ENCODE measurements at places on chromosomes 5 and 9. TPM values are rescaled to one million over a fixed set of nuclear protein-coding genes. Genes with fewer than 3 reads are reported as not detected.

BTNL8 gene
- 0.48 TPM for total RNA-seq

C8G gene
- not detected for total RNA-seq

PCDHGA6 gene
- total RNA-seq: 1.3 TPM

MAPK9 gene
- total RNA-seq: 43.7 TPM

OSMR gene
- 2.6 TPM for total RNA-seq

RNF130 gene
- total RNA-seq: 65.1 TPM

GRCh38 chr5:130801963-130802362 lies 363.1 kb downstream of the HINT1 start:
- H3K4me3 ChIP-seq: no peak overlapping the region
- no peak for DNase-seq
- no peaks in the 10 kb centered on the region for H3K4me1 ChIP-seq
- no peaks in the 10 kb centered on the region for H3K27me3 ChIP-seq
- H3K27ac ChIP-seq: no peak overlapping the region
- no peaks in the 10 kb centered on the region for H3K36me3 ChIP-seq

ZNF608 gene
- total RNA-seq: 40.8 TPM

DNA sequence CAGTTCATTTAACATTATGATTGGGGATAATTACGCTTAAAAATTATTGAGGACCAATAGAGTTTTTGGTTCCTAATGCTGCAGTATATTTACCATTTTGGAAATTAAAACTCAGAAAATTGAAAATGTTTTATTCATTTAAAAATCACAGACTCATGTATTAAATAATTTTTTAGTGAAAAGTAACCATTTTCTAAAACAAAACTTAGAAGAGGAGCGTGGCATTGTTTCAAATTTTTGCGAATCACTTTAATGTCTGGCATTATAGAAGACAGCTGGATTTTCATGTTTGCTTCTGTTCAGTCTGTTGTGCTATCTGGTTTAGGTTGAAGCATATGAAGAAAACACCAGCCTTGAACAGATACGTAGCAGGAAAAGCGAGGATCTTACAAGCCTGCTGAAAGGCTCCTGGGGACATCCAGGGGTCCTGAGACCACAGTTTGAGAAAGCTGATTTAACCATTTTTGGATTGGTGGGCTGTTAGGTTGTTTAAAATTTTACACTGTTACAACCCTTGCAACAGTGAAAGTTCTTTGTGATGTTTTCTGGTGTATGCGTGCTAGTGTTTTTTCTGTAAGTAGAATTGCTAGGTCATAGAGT lies 1.6 kb downstream of the ZFYVE16 start:
- no peak overlapping the region for H3K27ac ChIP-seq
- H3K27me3 ChIP-seq: no peaks in the 10 kb centered on the region
- DNase-seq: no peak

NOL6 gene
- total RNA-seq: 55.0 TPM

DNA sequence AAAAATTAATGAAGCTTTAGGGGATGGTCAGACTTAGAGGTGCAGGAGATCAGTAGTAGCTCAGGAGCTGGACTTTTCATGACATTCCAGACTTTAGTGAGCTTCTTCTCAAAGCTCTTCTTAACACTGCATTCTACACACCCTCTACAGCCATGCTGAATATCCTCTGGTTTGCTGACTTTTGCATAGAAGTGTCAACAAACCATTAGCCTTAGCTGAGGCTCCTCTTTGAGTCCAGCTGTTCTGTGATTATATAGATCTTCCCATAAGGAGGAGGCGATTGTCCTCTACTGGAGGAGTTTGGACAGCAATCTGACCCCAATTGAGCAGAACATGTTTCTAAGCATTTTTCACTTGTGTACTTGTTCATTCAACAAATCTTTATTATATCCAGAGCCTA lies 75.0 kb upstream of the RUSC2 start:
- no peak overlapping the region for H3K27ac ChIP-seq
- no peak for DNase-seq
- H3K27me3 ChIP-seq: no peaks in the 10 kb centered on the region
- H3K4me1 ChIP-seq: peaks cover 3% of the 10 kb centered on the region

STKLD1 gene
- total RNA-seq: not detected

GRCh38 chr9:94861589-94862272 lies 135.2 kb downstream of the AOPEP start:
- no peaks in the 10 kb centered on the region for H3K4me1 ChIP-seq
- H3K36me3 ChIP-seq: no peaks in the 10 kb centered on the region
- no peaks in the 10 kb centered on the region for H3K27me3 ChIP-seq
- H3K27ac ChIP-seq: no peak overlapping the region
- peak; percentile 16 for DNase-seq

DNA sequence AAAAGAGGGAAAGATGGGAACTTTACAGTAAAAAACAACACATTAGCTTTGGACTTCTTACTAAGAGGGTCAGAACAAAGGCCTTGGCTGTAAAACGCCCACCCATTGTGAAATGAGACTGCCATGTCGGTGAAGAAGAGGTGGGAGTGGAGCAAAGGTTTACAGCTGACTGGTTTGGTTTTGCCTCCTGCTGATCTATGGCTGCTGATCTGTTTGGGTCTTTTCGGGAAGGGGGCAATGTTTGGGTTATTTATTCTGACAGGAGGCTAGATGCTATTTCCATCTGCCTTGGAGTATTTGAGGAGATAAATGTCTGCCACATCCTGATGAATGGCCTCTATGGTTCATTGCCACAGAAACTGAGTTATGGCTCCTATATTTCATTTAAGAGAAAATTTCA lies 408.7 kb downstream of the TLE4 start:
- H3K27me3 ChIP-seq: no peaks in the 10 kb centered on the region
- no peaks in the 10 kb centered on the region for H3K36me3 ChIP-seq
- no peak for DNase-seq
- no peak overlapping the region for H3K27ac ChIP-seq

DNA sequence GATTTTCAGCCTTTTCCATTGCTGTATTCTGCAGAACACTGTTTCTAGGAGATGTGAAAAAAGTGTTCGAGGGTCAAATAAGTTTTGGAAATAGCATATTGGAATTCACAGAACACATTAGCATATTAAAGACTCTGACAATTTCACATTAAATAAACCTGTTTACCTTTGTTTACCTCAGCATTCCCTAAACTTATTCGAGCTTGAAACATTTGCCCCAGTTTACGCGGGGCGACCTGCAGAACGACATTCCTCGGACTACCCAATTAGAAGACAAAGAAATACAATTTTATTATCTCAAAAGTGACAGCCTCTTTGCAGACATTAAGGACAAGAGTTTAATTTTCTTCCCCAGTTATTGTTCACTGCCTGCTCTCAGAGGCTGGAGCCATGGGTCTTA lies 110.3 kb upstream of the NFIB start:
- H3K4me1 ChIP-seq: peaks cover 16% of the 10 kb centered on the region
- H3K36me3 ChIP-seq: no peaks in the 10 kb centered on the region
- no peak overlapping the region for H3K27ac ChIP-seq
- no peaks in the 10 kb centered on the region for H3K27me3 ChIP-seq
- peak overlapping the region; percentile 9 for H3K4me3 ChIP-seq

IL9 gene
- not detected for total RNA-seq

PTCD2 gene
- 12.6 TPM for total RNA-seq

SV2C gene
- total RNA-seq: 0.24 TPM

GRCh38 chr5:74254257-74254656 lies 386.3 kb downstream of the ENC1 start:
- peaks cover 4% of the 10 kb centered on the region for H3K4me1 ChIP-seq
- no peak overlapping the region for H3K4me3 ChIP-seq
- no peaks in the 10 kb centered on the region for H3K36me3 ChIP-seq
- no peak overlapping the region for H3K27ac ChIP-seq
- no peaks in the 10 kb centered on the region for H3K27me3 ChIP-seq
- no peak for DNase-seq

DNA sequence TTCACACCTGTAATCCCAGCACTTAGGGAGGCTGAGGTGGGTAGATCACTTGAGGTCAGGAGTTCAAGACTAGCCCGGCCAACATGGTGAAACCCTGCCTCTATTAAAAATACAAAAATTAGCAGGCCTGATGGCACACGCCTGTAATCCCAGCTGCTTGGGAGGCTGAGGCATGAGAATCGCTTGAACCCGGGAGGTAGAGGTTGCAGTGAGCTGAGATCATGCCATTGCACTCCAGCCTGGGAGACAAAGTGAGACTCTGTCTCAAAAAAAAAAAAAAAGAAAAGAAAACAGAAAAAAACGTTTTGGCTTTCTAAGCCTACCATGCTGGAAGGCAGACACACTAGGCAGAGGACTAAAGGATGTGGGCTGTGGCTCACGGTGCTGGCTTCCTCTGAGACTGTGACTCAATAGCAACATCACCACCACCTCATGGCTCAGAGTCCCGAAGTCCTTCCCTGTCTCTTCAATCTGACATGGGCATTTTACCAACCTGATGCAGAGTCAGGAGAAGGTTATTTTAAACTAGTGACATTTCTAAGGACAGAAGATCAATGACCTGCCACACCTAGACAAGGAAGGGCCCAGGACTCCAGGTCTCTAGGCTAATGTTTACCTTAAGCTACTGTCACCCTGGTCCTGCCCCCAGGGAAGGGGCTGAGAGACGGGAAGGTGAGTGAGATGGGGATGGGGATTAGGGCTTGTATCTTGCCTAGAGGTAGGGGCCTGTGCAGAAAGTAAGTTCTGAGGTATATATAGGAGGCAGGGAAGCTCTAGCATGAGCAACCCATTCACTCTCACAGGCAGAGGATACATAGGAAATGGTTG lies 3.7 kb downstream of the ECSCR start:
- no peak for DNase-seq
- H3K4me3 ChIP-seq: no peak overlapping the region
- no peaks in the 10 kb centered on the region for H3K27me3 ChIP-seq
